ENCODE measurements at places on chromosomes 3 and 15. TPM values are rescaled to one million over a fixed set of nuclear protein-coding genes. Genes with fewer than 3 reads are reported as not detected.

Gene TMEM40
- 1.9 TPM for polyA plus RNA-seq

Gene TLR9
- 0.18 TPM for polyA plus RNA-seq

Gene P4HTM
- polyA plus RNA-seq: 41.2 TPM

Gene LRRC31
- 0.17 TPM for polyA plus RNA-seq

Gene UBA7
- polyA plus RNA-seq: 37.4 TPM

Gene ACVR2B
- 15.4 TPM for polyA plus RNA-seq

GRCh38 chr3:32009101-32009500, 27.6 kb downstream of the ZNF860 start:
- no peak for DNase-seq

- DNase-seq: no peak
These were observed 10.1 kb downstream of the RNF123 start for GRCh38 chr3:49699281-49699979.

- no peak for DNase-seq
These were observed 187.3 kb downstream of the MBNL1 start for GRCh38 chr3:152455989-152456388.

GRCh38 chr3:119933207-119933606, 151.3 kb downstream of the NR1I2 start:
- no peak for DNase-seq

DNA sequence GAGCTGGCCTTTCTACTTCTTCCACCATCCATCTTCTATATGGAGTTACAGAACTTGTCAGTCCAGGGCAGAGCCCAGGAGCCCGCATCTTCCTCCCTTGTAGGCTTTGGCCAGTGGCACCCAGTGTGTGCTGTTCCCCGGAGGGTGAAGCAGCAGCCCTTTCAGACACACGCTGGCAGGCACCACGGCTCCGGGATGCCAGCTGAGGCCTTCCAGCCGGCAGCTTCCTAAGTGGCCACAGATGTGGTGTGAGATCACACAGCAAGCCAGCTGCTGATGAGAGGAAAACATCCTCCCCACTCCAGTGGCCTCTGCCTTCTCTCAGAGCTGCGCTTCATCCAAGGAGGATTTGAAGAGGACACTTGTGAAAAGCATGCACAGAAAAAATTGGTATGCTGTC, 24.1 kb downstream of the CRABP1 start:
- DNase-seq: no peak

DNA sequence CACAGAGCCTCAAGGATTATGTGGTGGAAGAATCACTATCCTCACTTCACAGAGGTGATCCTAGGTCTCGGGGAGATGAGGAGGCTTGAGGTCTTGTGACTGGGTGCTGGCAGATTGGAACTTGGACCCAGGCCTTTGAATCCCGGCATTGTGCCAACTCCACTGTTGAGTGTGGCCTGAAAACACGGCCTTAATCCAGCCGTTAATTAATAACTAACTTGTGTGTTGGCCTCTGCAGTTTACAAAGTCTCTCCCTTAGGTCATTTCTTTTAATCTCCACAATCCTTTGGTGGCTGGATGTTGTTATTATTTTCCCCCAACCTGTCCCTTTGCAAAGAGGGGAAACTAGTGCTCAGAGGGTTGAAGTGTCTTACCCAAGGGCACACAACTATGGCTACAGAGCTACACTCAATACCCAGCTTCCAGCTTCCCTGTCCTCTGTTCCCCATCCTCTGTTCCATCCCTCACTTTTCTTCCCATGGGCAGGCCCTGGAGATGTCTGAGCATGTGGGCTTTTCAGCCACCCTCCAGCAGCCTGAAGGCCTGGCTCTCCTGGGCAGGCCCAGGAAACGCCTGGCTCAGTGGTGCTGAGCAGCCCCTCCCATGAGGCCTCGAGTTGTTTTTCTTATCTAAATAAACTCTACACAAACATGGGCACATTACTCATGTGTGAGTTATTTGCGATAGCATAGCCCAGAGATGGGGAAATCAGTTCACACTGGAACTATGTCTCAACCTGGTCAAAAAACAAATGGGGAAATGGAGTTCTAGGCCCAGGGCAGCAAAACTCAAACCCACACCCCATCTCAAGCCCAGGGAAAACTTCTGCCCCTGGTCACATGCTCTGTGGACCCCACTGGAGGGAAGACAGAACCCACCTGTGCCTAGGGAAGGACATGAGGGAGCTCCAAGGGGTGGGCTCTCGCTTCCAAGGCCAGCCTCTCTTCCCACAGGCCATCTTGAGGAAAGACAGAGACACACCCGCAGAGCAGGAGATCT, 16.8 kb upstream of the SMAD3 start:
- no peak for DNase-seq

DNA sequence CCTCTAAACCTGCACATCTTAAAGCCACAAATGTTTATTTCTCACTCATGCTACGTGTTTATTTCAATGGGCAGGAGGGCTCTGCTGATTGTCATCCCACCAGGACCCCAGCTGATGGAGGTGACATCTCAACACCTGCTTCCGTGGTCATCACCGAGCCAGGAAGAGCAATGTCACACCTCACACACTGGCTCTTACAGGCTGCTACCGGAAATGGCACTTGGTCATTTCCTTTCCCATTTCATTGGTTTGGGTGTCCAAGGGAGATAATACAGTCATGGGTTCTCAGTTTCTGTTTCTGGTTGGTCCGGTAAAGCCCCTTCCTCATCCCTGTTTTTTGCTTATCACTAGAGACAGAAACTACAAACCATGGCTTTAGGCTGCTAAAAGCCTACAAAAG, 41.9 kb downstream of the ABHD2 start:
- DNase-seq: no peak
